ENCODE measurements at places on chromosomes 3 and 15. TPM values are rescaled to one million over a fixed set of nuclear protein-coding genes. Genes with fewer than 3 reads are reported as not detected.

Gene SEMA3G
- total RNA-seq, result 18.2 TPM

Gene CGGBP1
- total RNA-seq, result 68.6 TPM

Gene GATM
- total RNA-seq, result 0.65 TPM

Gene AAGAB
- total RNA-seq, result 36.9 TPM

Gene STX19
- not detected for total RNA-seq

Gene SLCO2A1
- 2.6 TPM for total RNA-seq

Gene WDR53
- 6.2 TPM for total RNA-seq

Gene ADAM10
- 203 TPM for total RNA-seq

Measured in vein endothelial cell (primary cell).